GOT3 (cell line): ENCODE measurements at places on chromosomes 1 and 21.

DNA sequence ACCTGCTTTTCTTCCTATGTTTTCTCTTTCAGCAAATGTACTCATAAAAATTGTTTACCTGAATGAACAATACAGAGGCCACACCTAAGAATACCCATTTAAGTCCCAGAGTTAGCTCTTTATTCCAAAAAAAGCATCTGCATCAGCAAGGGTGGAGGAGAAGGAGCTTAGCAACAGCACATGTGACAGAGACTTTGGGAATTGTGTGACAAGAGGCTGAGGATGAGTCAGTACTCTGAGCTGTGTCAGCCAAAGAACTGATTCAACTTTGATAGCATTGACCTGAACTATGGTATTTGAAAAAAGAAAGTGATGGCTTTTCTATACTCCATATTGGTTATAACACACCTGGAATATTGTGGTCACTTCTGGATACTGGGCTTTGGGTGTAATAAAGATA lies 162.7 kb downstream of the ZNF648 start:
- no peak for DNase-seq

DNA sequence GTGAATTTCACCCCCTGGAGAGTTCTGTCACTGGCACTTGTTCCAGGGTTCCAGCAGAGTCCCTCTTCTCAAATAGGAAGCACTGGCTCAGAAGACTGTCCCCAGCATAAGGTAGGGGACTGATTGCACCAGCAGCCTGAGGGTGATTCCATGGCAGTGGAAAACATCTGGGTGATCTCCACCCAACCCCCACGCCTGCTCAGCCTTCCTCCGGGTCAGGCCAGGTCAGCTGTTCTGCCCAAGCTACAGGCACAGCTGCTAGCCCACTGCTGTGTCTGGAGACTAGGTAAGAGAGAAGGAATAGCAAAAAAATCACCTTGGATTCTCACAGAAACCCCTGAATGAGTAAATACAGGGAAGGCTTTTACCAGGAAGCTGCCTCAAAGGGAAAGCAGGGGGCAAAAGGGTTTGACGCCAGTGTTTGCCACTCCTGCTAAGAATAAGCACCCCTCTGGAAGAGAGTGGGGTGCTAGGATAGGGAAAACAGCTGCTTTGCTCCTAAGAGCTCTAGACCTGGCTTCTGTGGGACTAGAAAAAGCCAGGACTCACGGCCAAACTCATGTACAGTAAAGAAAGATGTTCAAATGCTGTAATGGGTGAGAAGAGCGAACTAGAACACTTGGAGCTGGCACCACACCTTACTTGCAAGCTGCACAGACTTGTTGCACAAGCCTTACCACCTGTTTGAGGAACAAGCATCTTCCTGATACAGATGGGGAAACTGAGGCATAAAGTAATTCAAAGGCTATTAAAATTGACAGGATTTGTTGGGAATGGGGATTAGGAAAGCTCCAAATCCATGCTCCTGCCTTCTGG lies 1.0 kb upstream of the DENND2D start:
- DNase-seq: no peak

DNA sequence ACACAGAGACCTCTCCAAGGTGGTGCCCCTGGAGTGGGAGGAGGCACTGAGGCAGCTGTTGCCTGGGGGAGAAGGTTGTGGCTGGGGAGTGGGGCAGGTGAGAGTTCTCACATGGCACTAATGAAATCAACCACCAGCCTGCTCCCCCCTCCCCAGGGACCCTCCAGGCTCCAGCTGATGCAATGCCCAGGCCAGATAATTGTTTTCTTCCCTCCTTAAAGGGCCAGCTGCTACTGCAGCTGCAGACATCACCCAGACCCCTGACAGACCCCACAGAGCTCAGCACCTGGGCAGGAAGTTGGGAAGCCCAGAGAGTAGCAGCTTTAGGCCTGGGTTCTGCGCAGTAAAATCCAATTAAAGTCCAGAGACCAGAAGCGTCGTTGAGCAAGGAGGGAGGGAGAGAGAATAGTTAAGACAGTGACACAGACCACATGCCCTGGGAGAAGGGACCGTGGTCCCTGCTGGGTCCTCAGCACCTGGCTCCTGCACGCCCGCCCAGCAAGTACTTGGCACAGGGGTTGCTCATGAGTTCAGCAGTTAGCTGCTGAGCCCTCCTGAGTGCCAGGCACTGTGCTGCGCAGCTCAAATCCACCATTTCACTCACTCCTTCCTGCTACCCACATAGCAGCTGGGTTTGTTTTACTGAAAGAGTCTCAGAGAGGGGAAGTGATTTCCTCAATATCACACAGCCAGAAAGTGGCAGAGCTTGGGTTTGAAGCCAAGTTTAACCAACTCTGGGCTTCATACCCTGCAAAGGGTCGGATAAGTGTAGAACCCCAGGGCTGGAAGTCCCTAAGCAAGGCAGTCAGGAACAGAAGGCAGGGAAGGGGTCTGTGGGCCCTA lies 1.9 kb downstream of the RIMS3 start:
- DNase-seq: no peak

GRCh38 chr1:204453141-204453772 lies 41.3 kb downstream of the PIK3C2B start:
- no peak for DNase-seq

DNA sequence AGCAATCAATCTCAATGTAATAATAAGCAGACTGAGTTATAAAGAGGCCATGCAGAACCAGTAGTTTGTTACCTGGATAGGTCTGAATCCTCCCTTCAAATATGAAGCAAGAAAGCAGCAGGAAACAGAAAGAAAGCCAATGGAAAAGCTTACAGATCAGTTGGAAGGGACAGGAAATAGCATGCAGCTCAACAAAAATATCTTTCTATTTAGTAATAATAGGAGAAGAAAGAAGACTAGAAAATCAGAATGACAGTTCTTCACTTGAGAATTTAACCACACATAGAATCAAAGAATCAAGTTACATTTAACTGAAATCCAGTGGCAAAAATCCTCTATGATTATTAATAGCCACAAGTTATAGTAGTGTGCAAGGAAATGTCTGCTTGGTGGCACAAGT lies 194.4 kb downstream of the EIF4G3 start:
- DNase-seq: no peak

- DNase-seq: no peak
Observed at GRCh38 chr1:47938520-47938919, 58.7 kb downstream of the TRABD2B start.

- DNase-seq: no peak
Observed at GRCh38 chr1:90705956-90706355, 11.1 kb downstream of the BARHL2 start.

DNA sequence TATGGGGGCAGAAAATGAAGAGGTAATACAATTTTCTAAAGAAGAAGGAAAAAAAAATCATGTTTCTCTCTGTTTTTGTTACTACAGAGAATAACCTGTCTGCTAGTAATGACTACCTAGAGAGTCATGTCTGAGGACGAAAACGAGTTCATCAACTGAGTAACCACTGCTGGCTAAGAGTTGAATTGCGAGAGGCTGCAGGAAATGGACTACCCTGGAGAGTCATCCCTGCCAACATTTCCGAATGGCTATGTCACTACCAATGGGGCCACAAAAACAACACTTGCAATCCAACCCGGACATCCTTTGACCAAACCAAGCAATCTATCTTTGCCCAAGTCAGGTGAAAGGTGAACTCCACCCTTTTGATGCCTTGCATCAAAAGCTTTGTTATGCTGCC lies 120.6 kb downstream of the FCRL5 start:
- no peak for DNase-seq

DNA sequence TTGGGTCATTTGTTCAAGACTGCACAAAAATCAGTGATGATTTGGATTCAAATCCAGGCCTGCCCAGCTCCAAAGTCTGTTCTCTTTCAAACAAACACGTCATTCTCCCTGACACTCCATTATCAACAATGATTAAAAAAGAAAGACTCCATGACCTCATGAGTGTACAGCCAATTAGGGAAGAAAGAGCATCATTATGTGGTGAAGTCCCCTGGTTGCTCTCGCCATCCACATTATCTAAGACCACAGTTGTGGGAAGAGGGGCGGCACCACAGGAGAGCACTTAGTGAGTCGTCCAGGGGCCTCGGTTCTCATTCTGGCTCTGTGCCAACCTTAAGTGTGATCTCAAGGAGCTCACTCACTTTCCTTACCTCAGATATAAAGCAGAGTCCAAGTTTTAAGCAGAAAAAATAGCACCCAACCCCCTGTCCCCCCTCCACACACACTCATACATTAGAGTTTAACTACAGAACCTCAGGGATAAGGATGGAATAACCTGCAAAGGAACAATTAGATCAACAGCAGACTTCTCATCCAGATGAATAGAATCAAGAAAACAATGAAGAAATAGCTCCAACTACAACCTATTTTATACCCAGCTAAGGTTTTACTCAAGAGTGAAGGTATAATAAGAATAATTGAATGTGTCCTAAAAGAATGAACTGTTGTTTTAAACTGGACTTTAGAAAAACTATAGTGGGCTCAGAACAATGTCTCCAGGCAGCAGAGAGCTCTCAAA lies 47.8 kb downstream of the COL6A1 start:
- no peak for DNase-seq

DNA sequence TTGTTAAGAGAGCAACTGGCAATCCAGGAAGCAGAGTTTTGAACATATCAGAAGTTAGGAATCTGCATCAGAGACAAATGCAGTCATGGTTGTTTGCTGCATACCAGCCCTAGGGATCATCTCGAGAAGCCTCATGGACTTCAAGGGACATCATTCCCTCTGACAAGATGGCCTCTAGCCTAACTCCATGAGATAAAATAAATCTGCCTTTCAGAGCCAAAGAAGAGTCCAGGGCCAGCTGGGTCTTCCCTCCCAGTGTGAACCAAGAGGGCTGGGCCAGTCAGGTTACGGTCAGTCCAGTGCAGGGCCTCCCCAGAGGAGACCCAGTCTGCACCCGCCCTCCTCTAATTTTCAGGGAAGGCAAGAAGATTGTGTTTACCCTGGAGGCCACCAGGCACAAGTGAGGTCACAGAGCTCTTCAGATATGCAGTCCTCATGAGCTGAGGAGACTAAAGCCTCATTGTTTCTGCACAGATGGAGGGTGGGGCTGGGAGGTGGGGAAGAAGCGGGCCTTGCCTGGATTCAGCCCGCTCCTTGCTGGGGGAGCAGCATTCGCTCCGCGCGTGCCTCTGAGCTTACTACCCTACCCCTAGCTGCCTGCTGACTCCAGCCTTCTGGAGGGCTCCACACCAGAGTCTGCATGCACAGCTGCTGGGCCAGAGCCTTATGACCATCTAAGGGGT lies 52.8 kb downstream of the CAPN2 start:
- DNase-seq: no peak

GRCh38 chr1:62998845-62999649 lies 215.1 kb downstream of the ATG4C start:
- no peak for DNase-seq

DNA sequence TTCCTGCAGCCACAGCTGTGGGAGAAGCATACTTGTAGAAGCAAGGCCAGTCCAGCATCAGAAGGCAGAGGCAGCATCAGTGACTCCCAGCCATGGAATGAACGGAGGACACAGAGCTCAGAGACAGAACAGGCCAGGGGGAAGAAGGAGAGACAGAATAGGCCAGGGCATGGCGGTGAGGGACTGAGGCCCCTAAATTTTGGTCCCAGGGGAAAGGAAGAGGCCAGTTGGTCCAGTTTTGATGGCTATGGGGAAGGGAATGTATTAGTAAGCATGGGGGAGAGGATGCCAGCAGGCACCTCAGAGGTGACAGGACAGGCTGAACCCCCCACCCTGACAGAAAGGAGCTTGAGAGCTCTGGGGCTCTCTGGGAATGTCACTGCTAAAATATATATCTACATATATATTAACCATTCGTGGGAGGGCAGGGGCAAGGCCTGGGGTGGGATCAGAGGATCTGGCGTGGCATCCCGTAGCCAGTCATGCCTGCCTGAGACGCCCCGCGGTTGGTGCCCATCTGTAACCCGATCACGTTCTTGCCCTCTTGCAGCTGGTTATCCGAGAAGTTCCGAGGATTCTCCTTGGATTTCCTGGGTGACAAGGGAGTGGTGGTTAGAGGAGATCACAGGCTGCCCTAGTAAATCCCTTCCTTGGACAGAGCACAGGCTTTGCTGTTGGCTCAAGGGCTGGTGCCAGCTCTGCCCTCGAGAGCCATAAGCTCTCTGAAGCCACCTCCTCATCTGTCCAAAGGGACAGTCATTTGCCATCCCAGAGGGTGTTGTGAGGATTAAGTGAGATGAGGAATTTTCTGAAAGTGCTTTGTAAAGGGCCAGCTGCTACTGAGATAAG lies 6.7 kb downstream of the TAGLN2 start:
- no peak for DNase-seq

- DNase-seq: no peak
Observed at GRCh38 chr1:56034222-56034621, 545.1 kb downstream of the PLPP3 start.

DNA sequence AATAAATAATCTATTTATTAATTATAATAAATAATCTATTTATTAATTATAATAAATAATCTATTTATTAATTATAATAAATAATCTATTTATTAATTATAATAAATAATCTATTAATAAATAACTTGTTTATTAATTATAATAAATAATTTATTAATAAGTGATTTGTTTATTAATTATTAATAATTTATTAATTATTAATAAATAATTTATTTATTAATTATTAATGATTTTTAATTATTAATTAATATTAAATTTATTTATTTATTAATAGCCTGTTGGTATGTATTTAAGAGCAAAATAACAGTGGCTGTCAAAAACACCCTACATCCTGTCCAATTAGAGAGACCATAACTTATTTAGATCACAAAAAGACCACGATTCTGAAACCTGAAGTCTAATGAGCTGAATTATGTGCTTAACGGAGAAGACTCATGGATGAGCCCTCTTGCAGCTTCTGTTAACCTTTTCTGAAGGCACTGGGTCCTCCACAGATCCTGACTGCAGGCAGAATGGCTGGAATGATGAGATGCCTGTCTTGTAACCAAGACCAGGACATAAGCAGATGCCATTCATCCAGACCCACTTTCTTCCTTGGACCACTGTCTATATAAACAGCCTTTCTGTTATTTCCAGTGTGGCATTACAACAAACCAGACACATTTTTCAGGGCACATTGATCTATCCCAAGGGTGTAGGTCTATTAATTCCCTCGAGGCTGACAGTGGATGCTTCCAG lies 134.2 kb downstream of the SETD4 start:
- no peak for DNase-seq

DNA sequence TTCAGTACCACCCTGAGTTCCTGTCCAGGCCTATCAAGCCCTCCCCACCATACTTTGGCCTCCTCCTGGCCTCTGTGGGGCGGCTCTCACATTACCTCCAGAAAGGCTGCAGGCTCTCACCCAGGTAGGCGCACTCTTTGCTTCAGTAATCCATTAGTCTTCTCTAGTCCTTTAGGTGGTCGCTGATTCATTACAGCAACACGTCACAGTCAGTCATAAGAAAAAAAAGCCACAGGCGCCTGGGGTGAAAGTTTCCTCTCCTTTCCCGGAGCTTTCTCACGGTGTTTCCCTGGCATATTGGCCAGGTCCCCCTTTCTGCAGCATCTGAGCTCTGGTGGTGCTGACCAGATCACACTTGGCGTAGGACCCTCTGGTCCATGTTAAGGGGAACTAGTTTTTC lies 12.1 kb downstream of the SLFNL1 start:
- no peak for DNase-seq
